Mucosa of descending colon (tissue), 3 donors: ENCODE measurements at places on chromosomes 6 and 20. TPM values are rescaled to one million over a fixed set of nuclear protein-coding genes. Genes with fewer than 3 reads are reported as not detected.

DNA sequence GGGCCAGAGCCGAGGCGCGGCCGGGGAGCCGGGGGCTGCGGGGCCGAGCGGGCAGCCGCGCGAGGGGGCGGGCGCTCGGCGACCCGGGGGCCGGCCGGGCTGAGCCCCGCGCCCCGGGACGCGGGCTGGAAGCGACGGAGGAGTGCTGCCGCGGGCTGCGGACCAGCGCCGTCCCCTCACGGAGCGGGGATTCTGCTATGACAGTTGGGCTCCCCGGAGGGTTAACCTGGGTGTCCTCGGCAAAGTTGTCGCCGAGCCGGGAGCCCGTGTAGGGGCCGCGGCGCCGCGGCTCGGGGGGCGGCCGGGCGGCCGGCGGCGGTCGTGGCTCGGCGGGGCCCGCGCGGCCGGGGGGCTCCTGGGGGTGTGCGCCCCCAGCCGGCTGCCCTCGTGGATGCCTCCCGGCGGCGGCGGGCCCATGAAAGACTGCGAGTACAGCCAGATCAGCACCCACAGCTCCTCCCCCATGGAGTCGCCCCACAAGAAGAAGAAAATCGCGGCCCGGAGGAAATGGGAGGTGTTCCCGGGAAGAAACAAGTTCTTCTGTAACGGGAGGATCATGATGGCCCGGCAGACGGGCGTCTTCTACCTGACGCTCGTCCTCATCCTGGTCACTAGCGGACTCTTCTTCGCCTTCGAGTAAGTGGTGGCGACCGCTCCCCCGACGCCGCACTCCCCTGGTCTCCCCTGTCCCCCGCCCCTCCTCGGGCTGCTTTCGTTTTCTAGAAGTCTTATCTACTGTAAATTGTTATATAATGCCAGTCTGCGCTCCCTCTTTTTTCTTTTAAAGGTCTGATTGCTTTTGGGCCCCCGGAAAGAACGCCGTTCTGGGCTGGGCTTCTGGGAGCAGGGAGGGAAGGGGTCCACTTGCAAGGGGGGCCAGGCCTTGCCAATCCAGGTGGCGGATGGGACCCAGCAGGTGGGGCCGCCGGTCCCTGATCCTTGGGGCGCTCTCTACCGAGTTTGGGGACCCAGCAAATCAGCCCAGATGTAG is 936 bp downstream of the ZDHHC14 start:
- DNase-seq: peak; percentile 75

Gene FAM83D
- 13.9 TPM for total RNA-seq

Gene APOBEC2
- not detected for total RNA-seq

DNA sequence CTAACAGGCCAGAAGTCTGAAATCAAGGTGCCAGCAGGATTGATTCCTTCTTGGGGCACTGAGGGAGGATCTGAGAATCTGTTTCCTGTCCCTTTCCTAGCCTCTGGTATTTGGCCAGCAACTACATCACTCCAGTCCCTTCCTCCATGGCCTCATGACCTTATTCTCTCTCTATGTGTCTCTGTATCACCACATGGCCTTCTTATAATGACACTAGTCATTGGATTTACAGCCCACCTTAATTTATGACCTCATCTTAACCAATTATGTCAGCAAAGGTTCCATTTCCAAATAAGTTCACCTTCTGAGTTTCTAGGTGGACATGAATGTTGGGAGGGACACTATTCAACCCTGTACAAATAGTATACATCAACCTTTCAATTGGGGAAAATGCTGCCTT is 29.3 kb downstream of the SCML4 start:
- no peak for DNase-seq

Gene RIPPLY2
- total RNA-seq: not detected

- DNase-seq: no peak
These were observed 56.1 kb downstream of the UBR2 start for GRCh38 chr6:42619963-42620362.

Gene VWA7
- 6.9 TPM for total RNA-seq

DNA sequence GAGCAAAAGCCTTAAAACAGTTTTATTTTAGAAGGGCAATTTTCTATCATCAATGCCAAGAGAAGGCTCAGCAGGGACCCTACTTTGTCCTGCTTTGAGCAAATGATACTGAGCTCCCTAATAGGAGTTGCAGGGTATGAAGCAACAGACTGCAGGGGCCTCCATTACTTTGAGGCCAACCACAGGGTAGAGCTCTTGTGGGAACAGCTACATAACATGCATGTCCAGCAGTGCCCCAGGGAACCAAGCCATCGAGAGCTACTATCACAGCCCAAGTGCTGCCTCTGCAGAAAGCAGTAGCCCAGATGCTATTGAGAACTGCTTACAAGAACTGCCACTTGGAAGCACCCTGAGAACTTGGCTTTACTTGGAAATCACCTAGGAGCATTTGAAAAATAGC is 222.1 kb downstream of the LAMA2 start:
- DNase-seq: no peak

Gene CLIC5
- 242 TPM for total RNA-seq

Gene CLPSL2
- total RNA-seq: not detected

GRCh38 chr20:63554361-63555278 is 661 bp downstream of the FNDC11 start:
- no peak for DNase-seq

DNA sequence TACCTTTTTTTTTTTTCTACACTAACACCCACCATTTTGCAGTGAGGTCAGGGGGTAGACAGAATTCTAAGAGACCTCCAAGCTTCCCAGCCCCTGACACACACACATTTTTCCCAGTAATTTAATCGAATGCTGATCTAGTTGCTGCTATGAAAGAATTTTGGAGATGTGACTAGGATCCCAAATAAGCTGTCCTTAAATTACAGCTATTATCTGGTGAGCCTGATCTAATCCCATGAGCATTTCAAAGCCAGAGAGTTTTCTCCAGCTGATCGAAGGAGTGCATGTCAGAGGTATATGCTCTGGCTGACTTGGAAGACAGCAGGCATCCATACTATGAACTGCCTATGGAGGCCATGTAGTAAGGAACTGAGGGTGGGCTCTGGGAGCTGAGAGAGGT is 503.8 kb upstream of the MARCKS start:
- DNase-seq: no peak

Gene SRMS
- total RNA-seq: 0.52 TPM

- no peak for DNase-seq
These were observed 364.8 kb downstream of the EPM2A start for GRCh38 chr6:145370559-145370958.

- DNase-seq: no peak
These were observed 124.8 kb downstream of the HIVEP1 start for GRCh38 chr6:12136905-12137304.

- no peak for DNase-seq
These were observed 165.2 kb downstream of the HAO1 start for GRCh38 chr20:7775072-7775471.

DNA sequence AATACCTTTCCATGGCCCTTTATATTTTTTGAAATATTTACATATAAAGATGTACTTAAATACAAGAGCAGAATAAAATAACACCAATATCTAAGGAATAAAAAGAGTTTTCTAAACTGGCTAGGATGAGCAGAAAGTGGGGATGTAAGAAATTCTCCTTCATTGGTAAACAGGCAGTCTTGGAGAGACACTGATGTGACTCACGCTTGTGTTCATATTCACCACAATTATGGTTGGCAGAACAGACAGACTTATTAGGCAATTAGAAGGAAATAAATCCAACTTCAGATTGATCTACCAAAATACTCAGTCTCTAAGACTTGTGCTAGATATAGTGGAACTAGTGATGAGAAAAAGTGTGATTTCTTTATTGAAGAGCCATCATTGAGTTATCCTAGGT is 463.7 kb downstream of the CDC5L start:
- DNase-seq: no peak

DNA sequence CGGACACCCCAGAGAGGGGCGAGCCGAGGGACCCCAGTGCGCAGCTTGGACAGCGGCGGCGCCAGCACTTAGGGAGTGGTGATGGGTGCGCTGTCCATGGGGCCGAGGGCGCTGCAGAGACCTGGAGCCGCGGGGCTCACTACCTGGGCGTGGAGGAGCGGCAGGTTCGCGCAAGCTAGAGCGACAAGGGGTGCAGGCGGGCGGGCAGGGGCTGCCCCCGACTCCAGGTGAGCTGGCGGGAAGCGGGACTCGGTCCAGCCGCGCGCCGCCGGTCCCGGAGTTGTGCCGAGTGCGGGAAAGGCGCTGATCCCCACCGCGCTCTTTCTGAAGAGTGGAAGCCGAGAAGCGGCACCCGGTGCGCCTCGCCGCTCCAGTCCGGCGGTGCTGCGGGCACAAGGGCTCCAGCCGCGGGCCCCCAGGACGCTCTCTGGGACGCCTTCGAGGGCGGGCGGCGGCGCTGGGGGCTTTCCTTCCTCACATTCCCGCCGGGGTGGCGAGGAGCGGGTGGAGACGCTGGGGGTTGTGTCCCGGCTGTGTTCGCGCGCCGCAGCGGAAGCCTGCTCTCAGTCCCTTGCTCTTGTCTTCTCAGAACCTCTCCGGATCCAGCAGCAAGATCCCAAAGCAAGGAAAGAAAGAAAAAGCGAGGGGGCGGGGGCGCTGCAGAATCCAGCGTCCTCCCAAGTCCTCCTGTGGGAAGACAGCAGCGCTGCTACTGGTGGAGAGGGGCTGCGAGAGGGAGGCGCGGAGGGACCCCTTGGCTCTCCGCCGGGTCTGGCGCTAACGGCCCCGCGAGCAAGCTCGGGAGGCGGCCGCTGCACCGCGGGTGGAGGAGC is at the start of gene B3GAT2:
Gene B3GAT2, minus strand, starts transcription at position 610 of the 833 bp plus-strand sequence. CDS start 631 bp downstream, outside the sequence.
- DNase-seq: peak; percentile 5

Gene CTAGE9
- not detected for total RNA-seq

GRCh38 chr6:150088481-150089154 is 19.7 kb upstream of the ULBP3 start:
- no peak for DNase-seq

GRCh38 chr6:37582306-37582705 is 82.6 kb upstream of the CCDC167 start:
- no peak for DNase-seq

- DNase-seq: no peak
These were observed 220.8 kb upstream of the FOXA2 start for GRCh38 chr20:22805219-22805618.

Gene HLA-F
- 151 TPM for total RNA-seq
